ENCODE measurements at places on chromosomes 7 and 10.

- DNase-seq, result no peak
Measured at GRCh38 chr10:107687701-107688100, 523.2 kb upstream of the SORCS1 start.

DNA sequence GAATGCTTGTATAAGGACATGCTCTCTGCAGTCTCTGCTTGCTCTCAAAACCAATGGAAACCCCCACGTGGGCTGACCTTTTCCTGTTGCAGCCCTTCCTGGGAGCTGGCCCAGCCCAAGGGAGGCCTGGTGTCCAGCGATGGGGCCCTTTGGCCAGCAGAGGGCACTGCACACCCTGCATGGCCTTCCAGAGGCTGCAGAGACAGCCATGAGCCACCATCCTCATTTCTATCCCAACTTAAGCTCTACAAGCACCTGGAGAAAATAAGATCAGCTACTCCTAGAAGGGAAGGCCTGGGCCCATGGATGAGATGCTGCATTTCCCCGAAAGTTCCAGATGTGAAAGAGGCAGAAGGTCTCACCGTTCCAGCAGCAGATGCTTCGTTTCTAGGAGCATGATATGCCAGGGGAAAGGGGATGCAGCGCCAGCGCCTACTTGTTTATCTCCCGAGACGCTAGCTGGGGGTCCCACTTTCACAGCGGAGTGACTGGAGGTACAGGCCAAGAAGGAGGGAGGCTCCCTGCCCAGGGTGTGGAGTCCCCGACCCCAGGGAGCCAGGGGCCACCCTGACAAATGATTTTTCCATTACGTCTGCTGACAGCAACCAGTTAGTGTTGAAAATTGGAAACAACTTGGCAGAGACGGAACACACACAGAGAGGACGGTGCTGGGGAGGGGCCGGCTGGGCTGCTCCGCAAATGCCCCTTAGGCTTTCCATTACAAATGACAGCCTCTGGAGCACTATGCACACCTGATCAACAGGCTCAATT lies 106.4 kb downstream of the ZRANB1 start:
- peak; percentile 54 for DNase-seq

DNA sequence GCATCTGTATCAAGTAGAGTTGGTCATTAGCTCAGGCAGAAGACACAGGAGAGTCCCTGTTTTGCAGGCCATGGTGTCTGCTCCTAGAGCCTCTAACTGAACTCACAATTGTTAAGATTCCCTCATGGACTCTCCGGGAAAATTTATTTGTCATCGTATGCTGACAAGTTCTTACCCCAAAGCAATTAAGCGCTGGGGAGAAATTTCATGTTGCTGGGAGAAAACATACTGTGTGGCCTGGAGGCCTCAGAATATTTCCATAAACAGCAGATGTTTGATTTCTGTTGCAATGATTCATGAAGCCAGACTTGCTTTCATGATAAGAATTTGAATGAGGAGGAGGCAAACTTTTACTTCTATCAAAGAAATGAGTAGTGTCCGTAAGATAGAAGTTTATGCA lies 583.2 kb downstream of the GATA3 start:
- no peak for DNase-seq

- no peak for DNase-seq
Measured at GRCh38 chr7:151813997-151814396, 62.9 kb downstream of the PRKAG2 start.

GRCh38 chr10:14758994-14759664 lies 15.6 kb downstream of the FAM107B start:
- no peak for DNase-seq

DNA sequence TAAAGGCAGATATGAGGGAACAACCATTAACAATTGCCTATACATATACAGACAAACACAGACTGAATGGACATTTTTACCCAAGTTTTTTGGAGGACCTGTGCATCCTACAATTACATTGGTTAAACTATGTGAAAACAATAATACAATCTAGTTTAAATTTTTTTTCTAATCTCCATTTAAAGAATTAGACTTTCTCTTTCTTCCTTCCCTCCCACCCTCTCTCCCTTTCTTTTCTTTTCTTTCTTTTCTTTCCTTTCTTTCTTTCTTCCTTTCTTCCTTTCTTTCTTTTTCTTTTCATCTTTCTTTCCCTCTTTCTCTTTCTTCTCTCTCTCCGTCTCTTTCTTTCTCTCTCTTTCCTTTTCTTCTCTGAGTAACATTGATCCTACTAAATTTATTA lies 183.7 kb downstream of the HDAC9 start:
- no peak for DNase-seq

GRCh38 chr10:131249955-131250344 lies 61.6 kb downstream of the TCERG1L start:
- no peak for DNase-seq

DNA sequence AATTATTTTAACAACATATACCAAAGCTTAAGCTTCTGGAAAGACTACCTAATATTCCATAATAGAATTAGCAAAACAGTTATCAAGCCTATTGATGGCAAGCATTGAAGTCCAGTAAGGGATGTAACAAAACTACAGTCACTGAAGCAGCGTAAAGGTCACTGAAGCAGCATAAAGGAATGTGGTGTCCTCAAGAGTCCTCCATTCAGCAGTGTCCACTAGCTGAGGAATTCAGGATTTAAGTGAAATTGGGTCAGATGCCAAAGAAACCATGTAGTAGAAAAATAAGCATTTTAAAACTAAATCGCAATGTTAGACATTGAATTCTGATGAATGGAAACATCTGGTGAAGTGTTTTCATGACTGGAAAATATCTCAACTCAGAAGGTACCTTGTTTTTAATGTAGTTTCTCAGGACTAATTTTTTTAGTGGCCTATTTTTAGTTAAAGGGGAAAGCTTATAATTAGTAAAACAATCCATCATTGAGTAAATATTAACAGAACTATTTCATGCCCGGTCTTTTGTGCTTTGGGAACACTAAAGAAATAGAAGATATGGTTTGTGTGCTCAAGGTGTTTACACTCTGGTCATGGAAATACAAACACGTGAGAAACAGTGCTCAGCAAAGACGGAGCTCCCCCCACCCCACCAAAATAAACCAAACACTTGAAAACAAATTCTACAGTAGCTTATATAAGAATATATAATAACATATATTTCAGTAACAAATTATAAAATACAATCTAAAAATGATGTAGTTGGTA lies 121.4 kb downstream of the CDK14 start:
- no peak for DNase-seq

DNA sequence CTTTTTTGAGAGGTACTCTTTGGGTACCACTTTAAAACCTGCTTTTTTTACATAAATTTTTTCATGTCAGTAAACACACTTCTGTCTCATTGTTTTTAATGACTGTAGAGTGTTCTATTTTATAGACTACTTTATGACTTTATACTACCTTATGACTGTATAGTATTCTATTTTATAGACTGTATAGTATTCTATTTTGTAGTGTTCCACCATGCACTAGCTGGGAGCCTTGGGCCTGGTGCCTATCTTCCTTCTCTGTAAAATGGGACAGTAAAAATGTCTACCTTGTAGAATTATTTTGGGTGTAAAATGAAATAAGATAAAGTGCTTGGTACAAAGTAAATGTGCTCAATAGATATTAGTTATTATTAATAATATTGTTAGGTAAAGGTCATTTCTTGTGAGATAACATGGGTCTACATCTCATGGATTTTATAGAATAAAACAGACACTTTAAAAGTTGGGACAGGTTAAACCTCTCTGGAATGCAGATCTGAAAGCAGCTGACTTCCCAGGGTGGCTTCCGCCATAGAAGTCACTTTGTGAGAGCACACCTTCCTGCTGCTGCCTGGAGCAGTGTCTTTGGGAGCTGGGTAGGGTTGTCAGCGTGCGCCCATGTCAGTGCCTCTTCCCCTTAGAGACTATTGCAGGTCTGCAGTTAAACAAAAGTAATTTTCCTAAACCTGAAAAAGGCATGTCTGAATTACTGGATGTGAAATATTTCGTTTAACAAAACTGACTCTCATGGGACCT lies 31.0 kb downstream of the CCNY start:
- DNase-seq, result no peak

DNA sequence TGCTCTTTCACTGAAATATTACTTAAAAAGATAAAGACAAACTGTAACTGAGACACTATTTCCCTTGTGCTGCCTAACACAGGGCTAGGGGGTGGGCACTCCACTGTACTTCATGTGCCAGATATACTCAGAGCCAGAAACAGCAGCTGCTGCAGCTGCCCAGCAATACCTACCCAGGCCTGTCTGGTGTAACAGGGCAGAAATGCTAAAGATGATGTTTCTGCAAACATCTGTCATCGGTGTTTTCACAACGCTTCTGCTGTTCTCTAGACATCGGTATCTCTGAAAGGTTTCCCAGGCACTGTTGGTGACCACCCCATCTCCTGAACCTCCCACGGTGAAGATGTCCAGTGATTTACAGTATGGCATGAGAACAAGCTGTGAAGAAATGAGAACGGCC lies 42.7 kb downstream of the LAMB1 start:
- DNase-seq, result no peak

DNA sequence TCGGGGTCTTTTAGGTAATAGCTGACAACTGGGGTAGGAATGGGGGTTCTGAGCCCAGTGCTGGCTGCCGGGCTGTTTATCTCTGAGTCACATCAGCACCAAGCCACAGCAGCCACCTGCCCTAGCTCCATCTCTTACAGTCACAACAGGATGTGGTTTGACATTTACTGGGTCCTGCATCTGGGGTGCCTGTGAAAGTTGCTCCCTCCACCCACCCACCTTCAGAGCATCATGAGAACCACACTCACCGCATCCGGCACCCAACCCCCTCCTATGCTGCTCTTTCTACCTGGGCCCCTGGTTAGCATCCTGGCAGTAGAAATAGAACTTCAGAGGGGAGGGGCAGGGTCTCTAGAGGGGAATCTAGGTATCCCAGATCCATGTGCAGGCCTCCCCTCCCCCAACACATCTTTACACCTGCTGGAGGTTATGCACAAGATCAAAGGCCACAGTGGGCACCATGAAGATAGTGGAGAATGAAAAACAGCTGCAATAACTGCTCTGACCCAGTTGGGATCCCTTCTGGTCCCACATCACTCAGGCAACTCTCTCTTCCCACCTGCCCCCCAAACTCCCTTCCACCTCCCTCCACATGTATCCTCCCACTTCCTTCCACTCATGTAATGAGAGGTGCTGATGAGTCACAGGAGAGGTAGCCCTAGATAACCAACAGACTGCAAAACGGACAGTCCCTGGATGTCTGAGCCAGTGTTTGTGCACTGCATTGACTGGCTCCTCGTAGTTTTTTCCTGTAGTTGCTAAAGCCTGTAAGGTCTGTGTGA lies 38.2 kb downstream of the PRSS2 start:
- DNase-seq, result peak; percentile 94

- DNase-seq, result no peak
Measured at GRCh38 chr10:53403688-53404087, 631.1 kb upstream of the MBL2 start.

DNA sequence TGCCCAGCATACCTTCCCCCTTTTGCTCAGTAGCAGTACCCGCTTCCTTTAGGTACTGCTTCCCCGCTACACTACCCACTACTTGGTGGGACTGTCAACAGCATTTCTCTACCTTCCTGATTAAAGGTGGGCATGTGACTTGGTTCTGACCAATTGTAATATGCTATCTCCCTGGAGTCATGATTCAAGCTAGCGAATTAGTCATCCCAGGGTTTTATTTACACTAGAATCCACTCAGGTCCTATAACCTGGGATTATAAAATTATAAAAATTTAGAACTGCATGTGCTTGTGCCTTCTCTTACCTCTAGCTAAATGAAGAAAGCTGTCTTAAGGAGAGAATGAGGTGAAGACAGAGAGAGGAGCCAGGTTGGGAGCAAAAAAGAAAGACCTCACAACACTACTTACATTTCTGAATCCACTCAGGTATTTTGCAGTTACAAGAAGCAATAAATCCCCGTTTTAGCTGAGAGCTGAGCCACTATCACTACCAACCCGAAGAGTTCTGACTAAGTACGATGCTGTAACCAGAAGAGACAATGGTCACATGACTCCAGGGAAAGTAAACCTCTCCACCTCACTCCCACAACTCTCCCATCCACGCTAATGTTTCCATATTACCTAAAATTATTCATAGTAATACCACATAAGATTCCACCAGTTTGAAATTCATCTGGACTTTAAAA lies 9.7 kb downstream of the GBX1 start:
- DNase-seq, result no peak

DNA sequence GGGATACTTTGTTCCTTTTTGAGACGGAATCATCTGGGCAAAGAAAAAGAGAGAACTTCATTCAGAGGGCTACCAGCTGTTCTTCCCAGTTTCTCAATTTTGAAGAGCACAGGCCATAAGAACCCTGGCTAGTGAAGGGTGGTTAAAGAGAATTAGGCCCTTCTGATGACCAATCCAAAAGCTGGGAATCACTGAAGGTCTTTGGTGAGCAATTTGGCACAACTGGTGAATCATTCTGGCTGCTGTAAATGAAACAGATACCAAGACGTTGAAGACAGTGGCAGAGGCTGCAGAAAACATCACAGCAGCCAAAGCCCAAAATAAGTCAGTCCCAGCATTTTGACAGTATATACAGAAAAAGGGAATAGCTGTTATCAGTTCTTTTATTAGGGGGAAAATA lies 5.1 kb downstream of the RAPGEF5 start:
- no peak for DNase-seq

DNA sequence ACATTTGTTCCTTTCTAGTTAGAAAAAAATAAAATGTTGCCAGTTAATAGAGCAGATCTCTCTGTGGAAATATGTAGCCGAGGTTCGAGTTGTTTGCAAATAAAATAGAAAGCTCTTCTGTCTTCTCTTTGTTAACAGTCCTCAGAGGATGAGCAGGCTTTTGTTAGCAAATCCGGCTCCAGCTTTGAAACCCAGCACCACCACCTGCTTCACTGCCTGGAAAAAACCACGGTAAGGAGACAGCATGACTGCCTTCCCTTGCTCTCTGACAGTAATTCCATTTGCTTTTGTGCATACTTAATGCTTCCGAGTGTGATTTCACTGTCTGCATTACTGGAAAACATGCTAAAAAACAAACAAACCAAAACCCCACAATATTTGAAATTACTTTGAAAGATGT lies 115.6 kb downstream of the TSPAN12 start:
- no peak for DNase-seq

DNA sequence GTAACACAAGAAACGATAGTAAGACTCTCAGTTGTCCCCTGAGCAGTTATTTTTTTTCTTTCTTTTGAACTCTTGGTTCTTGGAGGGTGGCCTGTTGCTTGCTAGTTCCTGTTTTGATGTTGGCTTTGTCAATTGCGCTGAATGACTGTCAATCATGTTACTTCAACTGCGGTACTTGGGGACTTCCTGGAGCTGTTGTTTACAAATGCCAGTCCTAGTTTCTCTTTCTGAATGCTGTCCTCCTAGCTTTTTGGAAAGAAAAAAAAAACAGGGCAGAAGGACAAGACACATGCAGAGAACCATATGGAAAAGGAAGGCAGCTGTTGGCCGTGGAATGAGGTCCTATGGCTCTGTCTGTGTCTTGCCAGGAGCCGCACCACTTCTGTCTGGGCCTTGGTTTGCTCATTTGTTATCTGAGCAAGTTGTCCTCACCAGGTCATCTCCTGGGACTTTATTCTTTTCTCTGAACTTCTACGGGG lies 7.0 kb upstream of the PDCD4 start:
- peak; percentile 56 for DNase-seq

GRCh38 chr10:49037187-49037586 lies 78.1 kb downstream of the VSTM4 start:
- DNase-seq, result no peak

- no peak for DNase-seq
Measured at GRCh38 chr7:33804140-33804660, 101.1 kb upstream of the BMPER start.

- DNase-seq, result no peak
Measured at GRCh38 chr7:51289623-51290303, 26.8 kb downstream of the COBL start.

- no peak for DNase-seq
Measured at GRCh38 chr7:92997152-92997551, 120.6 kb downstream of the SAMD9 start.

- no peak for DNase-seq
Measured at GRCh38 chr10:78627254-78627795, 441.4 kb upstream of the ZMIZ1 start.

Data from T-helper 2 cell treated with Interferon-gamma antibody and Interleukin-4, amounts not matched to agents 5 μg/mL and 100 μg/mL, for 36 hours (primary cell).